T-helper 9 cell (primary cell): ENCODE measurements at places on chromosomes 6 and 20.

GRCh38 chr6:159075506-159076228 is 30.9 kb upstream of the TAGAP start:
- DNase-seq, result no peak

GRCh38 chr6:73585566-73586415 is 65.0 kb upstream of the EEF1A1 start:
- DNase-seq, result no peak

DNA sequence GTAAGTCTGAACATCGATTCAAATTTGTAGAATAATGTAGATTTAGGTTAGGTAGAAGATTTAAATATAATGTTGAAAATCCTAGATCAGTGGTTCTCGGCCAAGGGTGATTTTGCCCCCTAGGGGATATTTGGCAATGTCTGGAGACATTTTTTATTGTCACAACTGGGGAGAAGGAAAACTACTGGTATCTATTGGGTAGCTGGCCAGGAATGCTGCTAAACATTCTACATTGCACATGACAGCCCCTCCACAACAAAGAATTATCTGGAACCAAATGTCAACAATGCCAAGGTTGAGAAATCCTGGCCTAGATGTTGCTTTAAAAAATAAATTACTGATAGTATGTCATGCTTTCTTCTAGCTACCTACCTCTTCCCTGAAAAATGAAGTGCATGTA is 76.1 kb downstream of the HIVEP2 start:
- no peak for DNase-seq

GRCh38 chr20:19976595-19977372 is 40.4 kb upstream of the NAA20 start:
- no peak for DNase-seq

DNA sequence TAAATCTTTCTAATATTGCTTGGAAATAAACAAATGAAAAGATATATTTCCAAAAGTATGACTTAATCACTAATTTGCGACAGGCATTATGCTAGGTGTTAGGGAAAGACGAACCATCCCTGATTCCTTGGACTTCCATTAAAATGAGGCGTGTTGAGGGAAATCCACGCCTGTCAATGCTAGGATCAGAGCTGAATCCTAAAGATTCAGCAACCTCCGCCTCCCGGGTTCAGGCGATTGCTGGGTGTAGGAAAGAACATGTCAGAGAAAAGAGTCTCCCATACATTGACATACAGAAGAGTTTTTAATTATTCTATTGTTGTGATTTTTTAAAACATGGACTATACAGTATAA is 16.8 kb upstream of the PRSS16 start:
- DNase-seq, result no peak

DNA sequence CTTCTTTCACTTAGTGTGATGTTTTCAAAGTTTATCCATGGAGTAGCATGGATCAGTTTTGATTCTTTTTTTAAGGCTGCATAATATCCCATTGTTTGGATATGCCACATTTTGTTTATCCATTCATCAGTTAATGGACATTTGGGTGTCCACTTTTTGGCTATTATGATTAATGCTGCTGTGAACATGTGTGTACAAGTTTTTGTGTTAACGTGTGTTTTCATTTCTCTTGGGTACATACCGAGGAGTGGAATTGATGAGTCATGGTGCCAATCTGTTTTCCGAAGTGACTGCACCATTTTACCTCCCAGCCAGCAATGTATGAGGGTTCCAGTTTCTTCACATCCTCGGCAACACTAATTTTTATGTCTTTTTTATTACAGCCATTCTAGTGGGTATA is 78.4 kb upstream of the CCDC28A start:
- no peak for DNase-seq

- no peak for DNase-seq
These were observed 55.0 kb upstream of the TNFAIP3 start for GRCh38 chr6:137811916-137812553.

DNA sequence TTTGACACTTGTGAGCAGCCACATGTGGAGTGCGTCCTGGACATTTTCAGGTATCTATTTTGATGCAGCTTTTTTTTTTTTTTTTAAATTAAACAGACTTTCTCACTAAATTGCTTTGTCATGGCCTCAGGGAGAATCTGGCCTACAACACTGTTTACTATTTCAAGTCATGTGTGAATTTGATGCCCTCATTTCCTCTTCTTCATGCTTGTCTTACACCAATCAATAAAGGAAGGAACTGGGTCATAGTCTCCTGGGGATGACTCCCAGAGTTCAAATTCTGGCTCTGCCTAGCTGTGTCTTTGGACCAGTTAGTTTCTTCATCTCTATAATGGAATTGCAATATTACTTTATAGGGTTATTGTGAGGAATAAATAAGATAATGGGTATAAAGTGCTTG is 554.1 kb downstream of the PRKN start:
- no peak for DNase-seq

DNA sequence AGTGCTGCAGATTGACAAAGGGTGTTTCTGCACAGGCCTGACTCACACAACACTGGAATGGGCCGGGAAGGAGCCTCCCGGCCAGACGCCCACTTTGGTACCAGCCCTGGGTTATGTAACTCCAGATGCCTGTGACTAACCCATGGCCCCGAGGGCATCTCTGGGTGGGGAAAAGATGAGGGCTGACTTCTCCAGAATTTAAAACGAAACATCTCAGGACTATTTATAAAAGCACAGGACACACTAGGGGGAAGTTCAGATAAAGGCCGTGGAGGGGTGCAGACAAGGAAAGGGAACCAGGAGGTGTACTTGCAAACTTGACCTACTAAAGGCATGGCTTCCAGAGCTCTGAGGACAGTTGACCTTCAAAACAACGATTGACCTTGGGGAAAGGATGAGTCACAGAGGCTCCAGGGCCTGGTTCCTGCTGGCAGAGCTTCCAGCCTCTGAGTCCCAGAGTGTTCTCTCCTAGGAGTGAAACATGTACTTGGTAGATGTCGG is 196.9 kb downstream of the NFATC2 start:
- no peak for DNase-seq

DNA sequence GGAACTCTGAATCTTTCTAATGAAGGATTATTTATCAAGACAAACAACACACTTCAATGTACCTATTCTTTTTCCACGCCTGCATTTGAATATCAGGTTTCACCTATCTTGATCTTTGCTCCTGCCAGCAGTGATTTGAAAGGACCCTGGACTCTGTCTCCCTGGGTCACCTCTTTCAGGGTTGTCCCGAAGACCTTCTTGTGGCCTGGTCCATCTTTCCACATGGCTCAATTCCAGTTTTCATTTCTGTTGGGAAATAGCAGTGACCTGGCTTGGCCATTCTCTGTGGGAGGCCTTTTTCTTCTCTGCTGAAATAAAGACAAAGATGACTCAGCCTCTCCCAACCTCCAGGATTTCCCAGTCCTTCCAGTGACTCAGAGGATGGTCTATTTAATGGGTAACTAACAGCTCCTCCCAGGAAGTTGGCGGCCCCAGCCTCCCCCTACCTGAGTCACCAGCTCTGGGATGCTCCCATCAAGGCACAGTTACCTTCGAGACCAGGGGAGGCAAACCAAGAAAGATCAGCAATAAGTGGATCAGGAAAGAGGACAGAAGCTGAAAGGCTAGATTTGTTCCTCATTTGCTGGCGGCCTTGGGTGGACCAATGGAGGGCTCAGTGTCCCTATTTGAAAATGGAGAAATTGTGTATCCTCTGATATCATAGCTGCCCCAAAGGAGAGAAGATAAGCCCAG is 120.2 kb upstream of the RNF24 start:
- no peak for DNase-seq

- DNase-seq, result no peak
These were observed 3.9 kb downstream of the ZBP1 start for GRCh38 chr20:57616143-57616951.

- DNase-seq, result no peak
These were observed 12.6 kb upstream of the SGK1 start for GRCh38 chr6:134330555-134330954.

GRCh38 chr20:51310216-51310615 is 232.3 kb downstream of the NFATC2 start:
- no peak for DNase-seq

- no peak for DNase-seq
These were observed 3.0 kb downstream of the SLC25A27 start for GRCh38 chr6:46655803-46656202.

DNA sequence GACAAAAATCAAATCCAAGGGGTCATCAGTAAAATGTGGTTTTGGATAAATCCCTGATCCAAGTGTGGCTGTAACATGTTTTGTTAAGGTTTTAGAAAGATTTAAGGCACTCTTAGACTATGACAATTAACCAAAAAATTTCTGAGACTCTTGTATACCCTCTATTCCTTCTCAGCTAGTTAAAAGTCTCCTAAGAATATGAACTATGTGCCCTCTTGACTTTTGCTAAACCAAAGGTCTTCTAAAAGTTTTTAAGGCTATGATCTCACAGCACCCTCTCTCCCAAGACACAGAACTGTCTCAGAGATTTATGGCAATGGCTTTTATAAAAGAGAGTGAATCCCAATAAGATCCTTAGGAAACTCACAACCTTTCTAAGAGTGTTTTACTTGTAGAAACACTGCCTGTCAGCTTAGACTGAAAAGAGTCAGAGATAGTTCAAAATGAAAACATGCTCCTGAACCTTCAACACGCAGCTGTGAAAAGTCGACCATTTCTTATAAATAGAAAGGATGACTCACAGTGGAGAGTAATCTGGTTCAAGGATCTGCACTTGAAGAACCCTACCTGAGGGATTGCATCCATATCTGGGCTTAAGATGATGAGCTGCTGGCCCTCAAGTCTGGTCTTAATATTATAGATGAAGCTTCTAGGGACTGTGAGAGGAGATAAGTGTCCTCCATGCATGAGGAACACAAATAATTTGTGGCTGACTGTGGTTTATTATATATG is 388.4 kb upstream of the GJE1 start:
- no peak for DNase-seq

DNA sequence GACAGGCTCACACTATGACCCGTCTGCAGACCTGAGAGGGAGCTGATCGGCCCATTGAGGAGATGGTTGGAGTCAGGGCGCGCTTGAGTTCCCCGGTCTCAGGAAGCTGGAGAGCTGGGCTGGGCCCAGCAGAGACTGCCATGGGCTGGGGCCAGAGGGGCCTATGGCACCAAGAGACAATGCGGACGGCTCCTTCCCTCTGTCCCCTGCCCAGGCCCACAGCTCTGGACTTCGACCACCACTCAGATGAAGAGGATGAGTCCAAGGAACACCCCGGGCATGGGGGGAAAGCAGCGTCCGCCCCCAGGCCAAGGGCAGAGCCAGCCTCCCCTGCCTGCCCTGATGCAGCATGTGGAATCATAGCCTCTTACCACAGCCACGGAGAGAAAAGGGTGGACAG is 40.2 kb upstream of the PHACTR3 start:
- no peak for DNase-seq

- no peak for DNase-seq
These were observed 47.8 kb upstream of the MAP7 start for GRCh38 chr6:136598048-136598447.

GRCh38 chr6:132505158-132505557 is 7.8 kb downstream of the STX7 start:
- no peak for DNase-seq

DNA sequence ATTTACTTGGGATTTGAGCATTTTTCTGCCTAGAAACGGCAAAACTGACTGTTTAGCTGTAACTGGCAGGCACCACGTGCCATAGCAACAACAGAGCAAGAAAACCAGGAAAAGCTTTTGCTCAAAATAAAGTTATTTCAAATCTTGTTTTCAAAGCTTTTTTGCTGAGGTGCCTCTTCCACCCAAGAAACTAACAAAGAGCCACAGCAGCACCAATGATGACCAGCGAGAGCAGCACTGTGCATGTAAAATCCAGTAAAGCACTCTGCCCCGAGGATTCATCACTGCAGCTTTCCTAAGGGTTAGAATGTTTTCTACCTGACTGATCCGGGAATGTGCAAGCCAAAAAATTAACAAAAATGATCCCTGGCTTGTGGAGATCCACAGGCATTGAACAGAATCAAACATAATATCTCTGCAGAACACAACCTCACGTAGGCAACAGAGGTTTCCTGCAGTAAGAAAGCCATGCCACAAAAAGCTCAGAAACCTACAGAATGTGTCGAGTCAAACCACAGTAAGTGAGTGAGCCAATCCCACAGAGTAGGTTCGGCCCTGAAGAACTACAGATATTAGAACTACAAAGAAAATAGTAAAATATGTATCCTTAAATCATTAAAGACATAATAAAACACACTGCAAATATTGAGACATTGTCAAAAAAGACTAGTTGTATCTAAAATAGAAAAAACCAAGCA is 7.4 kb upstream of the ULBP3 start:
- DNase-seq, result no peak
